Right lobe of liver (tissue), 6 donors: ENCODE measurements at places on chromosomes 13 and 19. TPM values are rescaled to one million over a fixed set of nuclear protein-coding genes. Genes with fewer than 3 reads are reported as not detected.
A peak's percentile ranks its signal among the peaks of the same experiment; 100 is the strongest.

DNA sequence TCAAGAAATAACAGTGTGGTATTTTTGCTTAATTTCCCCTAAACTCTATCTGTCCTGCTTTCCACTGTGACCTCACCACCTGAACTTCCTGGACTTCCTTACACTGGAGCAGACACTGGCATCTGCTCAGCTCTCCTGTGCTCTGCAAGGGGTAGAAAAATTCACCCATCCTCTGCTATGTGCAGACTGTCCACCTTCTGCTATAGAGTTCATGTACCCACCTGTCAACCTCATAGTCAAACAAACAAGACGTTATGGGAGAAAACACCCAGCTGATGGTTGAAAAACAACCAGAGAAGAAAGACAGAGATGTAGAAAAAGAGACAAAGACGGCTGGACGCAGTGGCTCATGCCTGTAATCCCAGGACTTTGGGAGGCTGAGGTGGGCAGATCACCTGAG is 12.2 kb downstream of the LAIR1 start:
- DNase-seq, result no peak

DNA sequence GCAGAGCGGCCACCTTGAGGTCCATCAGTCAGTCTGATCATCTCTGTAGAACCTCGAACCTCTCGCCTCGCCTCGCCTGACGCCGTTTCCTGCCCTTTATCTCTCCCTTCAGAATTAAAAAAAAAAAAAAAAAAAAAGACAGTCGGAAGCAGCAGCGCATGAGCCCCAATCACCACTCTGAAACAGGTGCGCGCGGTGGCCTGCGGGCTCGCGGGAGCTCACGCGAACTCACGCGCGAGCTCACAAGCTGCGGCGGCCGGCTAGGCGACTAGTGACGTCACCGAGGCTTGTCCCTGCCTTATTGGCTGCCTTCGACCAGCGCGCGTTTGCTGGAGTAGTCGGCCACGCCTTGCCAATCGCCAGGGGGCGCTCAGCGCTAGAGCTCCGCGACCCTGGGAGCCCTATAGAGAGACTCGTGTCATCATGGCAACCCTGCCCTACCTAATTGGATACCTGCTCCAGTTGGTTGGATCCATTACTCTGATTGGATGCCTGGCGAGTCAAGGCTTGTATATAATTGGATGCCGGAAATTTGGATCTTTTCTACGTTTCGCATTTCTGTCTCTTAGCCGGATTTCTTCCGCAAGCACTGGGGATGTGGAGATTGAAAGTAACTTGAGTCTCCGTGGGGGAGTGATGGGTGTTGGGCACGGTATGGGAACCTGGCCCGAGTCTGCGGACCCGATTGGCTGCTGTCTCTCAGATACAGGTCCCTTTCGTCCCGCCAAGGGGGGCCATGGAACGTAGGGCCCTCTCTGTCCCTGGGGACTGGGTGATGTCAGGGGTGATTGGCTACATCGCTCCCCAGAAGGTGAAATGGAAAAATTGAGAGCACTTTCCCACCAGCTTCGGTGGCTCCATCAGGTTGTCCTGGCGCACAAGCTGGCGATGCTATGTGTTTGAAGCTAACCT is 31.6 kb downstream of the SYT3 start:
- DNase-seq, result peak; percentile 67

- no peak for DNase-seq
Observed at GRCh38 chr19:20422216-20423205, 143.1 kb downstream of the ZNF737 start.

The NLRP5 gene
- not detected for total RNA-seq

DNA sequence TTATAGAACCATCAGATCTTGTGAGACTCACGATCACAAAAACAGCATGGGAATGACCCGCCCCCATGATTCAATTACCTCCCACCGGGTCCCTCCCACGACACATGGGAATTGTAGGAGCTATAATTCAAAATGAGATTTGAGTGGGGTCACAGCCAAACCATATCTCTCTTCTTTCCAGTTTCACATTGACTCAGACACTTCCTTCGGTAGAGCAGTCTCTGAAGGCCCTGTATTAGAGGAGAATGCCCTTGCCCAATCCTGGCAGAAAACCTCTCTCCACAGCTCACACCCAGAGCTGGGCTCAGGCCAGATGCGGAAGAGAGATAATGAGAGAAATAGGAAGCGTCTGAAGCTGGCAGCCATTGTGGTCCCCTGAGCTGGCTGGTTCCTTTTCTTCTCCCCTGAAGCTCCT is 72.4 kb upstream of the CLDN10 start:
- DNase-seq, result no peak

- DNase-seq, result no peak
Observed at GRCh38 chr13:110103534-110103933, 203.4 kb downstream of the COL4A1 start.

DNA sequence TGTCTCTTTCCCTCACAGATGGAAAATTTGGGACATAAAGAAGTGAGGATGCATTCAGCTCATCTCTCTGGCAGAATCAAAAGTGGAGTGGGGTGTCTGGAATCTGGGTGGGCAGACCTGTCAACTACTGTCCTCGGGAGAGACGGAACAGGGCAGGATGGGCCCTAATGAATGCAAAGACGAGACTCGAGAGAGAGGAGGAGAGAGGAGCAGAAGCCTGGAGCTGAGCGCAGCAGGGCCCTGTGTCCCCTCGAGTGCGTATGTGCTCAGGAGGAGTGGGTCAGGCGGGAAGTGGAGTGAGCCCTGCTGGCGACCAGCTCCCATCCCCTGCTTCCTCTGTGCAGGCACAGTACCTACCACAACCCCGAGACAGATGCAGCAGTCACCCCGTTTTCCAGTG is 78.9 kb downstream of the TEX29 start:
- DNase-seq, result no peak

The MBD3L3 gene
- not detected for total RNA-seq

DNA sequence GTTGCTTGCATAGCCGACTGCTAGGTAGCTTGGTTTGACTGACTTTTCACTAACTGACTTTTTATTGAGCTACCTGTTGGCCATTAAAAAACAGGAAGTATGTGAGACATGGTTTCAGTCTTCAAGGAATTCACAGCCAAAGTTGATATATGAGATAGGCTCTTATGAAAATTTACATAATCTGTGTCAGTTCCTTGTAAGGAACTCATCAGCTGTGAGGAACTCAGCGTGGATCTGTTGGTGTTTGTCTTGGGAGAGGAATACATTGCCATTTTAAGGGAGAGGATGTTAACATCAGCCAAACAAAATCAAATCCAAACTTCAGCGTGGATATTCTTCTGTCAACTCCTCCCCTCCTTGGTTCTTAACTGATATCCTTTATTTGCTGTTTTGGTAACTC is 2.0 kb downstream of the RNF113B start:
- DNase-seq, result no peak

- DNase-seq, result peak; percentile 27
Observed at GRCh38 chr13:85853161-85853894, 54.1 kb upstream of the SLITRK6 start.

DNA sequence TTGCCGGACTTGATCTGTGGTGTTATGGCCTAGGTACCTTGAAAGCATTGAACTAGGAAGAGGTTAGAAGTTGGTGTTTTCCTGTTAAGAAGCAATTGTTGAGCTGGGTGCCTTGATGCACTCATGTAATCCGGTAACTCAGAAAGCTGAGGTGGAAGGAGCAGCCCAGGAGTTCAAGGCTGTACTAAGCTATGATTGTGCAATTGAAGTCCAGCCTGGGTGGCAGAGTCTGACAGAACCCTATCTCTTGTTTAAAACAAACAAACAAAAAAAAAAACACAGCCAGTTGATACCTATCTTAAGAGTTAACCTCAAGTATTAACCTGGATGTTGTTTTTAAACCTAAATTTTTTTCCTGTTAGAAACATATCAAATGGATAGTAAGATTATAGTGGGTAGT is 19.3 kb downstream of the SAFB start:
- DNase-seq, result no peak

The NANOS2 gene
- total RNA-seq, result not detected

DNA sequence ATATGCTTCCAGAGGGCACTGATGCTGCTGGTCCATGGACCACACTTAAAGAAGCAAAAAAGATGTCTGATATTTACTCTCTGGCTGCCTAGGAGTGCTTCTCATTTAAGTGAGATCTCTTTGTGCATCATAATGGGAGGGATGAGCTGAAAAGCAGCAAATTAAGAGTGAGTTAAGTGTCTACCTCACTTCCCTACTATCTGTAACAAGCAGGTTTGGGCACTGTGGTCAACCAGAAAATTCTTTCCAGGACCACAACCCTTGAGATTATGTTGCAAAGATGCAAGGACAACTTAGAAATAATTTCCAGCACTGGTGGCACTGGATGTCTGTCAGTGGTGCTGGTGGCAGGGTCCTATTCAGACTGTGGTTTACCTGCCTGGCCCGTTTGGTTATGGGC is 52.1 kb upstream of the USPL1 start:
- no peak for DNase-seq

DNA sequence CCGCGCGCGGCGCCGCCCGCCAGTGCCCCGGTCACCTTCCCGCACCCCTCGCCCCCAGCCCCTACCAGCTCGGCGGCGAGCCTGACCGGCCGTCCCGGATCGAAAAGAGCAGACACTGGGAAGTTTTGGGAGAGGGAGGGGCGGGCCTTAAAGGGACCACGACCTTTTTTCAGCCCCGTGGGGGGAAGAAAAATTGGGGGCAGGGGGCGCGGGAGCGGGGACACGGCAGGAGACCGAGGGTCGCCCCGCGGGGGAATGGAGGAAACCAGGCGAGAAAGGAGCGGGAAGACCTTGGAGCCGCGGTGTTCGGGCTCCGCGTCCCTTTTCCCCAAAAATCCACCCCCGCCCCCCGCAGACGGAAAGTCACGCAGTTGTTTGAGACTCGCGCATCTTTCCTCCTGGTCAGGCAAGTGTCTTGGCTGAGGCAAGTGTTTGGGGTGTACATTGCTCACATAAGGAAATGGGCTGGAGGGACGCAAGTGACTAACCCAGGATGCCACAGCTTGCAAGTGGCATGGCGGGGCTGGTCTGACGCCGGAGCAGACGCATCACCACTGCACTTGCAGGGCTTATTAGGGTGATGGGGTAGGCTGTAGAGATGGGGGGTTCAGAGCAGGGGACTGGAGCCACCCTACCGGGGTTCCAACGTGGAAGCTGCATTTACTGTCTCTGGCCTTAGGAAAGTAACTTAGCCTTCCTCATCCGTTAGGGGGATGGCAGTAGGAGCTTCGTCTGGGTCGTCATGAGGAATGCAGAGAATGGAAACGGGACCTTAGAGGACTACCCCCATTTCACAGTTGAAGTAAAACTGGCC is 2.7 kb upstream of the HNRNPL start:
- peak; percentile 84 for DNase-seq

DNA sequence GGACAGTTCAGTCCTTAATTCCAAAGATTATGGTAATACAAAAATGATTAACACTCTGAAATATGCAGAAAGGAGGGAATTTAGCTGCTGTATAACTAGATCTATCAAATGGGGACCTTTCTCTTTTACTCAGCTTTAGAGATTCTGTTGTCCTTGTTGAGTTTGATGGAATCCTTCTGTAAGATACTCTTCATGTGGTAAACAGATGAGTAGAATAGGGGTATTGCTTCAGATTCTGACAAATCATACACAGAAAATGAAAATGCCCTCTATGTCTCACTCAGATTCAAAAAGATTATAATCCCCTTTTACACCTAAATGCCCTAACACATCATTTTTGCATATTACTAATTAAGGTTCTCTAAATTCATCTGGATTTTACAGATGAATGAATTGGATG is 50.7 kb downstream of the ARHGAP35 start:
- no peak for DNase-seq

DNA sequence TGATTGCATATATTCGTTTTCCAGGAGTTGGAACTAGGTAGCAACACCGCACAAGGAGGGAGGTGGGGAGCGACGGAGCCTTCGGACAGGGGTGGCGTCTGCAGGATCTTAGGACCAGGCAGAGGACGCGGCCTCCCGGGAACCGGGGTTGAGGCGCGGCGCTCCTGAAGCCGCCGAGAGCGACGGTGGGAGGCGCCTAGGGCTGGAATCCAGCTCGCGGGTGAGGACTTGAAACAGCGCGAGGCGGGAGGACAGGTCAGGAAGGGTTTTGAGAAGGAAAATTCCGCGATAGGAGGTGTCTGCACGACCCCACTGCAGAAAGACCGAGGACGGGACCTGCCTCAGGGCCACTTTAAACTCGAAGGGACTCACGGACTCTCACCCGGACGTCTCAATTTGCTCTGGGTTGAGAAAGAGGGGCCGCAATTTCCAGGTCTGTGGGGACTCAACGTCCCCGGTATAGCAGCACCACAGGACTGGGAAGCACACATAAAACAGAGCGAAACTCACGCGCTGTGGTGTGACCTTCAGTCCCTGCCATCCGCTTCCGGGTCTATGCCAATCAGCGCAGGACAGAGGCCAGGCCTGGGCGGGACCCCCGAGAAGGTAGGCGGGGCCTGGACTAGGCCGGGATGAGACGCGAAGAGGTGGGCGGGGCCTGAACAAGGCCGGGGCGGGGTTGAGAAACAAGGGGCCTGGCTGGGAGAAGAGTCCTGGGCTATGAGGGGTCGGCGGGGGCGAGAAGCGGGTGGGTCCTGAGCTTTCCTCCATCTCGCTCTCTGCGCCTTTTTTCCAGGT is at the start of gene ZNF320:
Gene ZNF320 (minus strand): TSS at position 498 of the 798 bp plus-strand sequence. CDS start 7,380 bp downstream, outside the sequence.
- peak; percentile 93 for DNase-seq

GRCh38 chr13:97752961-97753668 is 200.4 kb upstream of the IPO5 start:
- no peak for DNase-seq

DNA sequence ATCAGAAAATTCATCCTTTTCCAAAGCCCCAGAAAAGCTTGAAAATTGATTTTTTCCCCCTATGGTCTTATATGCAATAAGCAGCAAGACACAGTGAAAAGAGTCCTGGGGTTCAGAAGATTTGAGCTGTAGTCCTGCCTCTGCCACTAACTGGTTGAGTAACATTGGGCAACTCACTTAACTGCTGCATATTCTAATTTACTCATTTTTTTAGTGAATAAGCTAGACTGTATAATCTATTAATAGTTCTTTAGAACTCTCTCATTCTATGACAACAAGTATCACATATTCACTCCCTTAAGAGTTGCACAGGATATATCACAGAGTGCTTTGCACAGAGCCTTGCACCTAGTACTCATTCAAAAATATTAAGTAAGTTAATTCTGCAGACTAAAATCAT is 110.8 kb downstream of the STOML3 start:
- DNase-seq, result no peak

DNA sequence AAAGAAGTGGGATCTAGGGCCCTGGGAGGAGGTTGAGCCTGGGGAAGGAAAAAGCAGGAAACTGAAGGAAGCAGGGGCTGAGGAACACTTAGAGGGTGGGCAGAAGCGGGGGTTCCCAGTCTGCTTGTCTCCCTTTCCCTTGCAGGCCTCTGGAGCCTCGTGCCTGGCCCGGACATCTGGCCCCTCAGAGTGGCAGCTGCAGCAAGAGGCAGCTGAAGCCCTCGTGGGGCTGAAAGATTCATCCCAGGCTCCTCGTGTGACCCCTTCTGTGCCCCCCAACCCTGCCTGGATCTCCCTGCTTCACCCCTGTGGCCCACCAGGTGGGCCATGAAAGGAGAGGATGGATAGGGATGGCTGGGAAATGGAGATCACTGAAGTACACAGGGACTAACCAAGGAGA is 5.5 kb downstream of the DMRTC2 start:
- DNase-seq, result no peak
